D721Med (cell line): ENCODE measurements at places on chromosomes 12 and 14.

DNA sequence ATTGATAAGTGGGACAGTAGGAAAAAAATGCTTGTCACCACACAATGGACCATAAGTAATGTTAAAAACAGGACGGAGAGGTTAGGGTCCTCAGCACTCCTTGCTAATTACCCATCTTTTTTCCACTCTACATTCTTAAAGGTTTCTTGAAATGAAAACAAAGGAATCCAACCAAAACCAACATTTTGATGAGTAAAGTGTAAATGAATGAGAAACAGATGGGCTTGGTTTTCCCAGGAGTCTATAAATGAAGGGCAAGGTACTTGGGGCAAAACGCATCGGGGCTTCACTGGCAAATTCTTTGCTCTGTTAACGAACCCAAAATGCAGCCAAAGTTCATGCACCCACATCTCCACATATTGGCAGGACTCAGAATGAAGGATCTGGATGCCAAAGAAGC is 129.2 kb upstream of the BMP4 start:
- DNase-seq, result no peak

DNA sequence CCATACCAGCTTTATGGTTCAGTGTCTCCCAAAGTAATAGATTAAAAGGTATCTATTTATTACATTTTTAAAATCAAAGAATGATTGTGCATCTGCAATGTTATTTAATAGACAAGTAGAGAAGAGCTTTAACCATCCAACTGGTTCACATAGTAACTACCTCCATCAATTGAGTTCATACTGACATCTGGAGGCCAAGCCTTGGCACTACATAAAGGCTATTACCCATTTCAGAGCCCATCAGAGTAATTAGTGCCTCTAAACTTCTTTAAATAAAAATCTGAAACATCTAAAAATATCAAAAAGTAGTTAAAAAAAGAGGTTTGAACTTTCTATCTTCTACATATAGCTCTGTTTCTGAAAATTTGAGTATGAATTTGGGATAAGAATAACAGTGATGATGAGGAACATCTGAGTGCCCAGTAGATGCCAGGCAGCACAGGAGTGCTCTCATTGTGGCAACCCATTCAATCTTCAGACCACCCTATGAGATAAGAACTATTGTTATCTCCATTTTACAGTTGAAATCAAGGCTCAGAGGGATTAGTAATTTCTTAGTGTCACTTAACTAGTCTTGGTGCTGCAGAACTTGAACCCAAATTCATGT is 132.9 kb upstream of the DAAM1 start:
- no peak for DNase-seq

DNA sequence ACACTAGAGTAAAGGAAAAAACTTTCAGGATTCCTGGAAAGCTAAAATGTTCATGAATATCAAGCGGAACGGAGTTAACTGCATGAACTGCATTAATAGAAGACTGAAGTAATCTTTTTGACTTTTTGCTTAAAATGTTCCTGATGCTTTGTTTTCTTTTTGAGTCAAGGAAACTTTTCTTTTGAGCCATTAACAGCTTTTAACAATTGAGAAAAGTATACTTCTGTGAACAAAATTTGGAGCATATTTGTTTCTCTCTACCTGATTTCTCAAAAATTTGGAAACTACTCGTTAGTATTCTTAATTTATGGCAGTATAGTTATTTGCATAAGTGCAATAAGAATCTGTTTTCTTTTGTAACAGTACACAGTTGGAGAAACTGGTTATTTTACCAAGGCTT is 78.5 kb downstream of the CALM1 start:
- no peak for DNase-seq

- DNase-seq, result no peak
Observed at GRCh38 chr12:121537814-121538698, 42.8 kb downstream of the KDM2B start.

GRCh38 chr14:83709116-83709515 is 1820.8 kb upstream of the FLRT2 start:
- DNase-seq, result no peak

- no peak for DNase-seq
Observed at GRCh38 chr12:44960856-44961255, 84.7 kb upstream of the NELL2 start.

- no peak for DNase-seq
Observed at GRCh38 chr12:3256103-3256631, 179.0 kb downstream of the TSPAN9 start.

DNA sequence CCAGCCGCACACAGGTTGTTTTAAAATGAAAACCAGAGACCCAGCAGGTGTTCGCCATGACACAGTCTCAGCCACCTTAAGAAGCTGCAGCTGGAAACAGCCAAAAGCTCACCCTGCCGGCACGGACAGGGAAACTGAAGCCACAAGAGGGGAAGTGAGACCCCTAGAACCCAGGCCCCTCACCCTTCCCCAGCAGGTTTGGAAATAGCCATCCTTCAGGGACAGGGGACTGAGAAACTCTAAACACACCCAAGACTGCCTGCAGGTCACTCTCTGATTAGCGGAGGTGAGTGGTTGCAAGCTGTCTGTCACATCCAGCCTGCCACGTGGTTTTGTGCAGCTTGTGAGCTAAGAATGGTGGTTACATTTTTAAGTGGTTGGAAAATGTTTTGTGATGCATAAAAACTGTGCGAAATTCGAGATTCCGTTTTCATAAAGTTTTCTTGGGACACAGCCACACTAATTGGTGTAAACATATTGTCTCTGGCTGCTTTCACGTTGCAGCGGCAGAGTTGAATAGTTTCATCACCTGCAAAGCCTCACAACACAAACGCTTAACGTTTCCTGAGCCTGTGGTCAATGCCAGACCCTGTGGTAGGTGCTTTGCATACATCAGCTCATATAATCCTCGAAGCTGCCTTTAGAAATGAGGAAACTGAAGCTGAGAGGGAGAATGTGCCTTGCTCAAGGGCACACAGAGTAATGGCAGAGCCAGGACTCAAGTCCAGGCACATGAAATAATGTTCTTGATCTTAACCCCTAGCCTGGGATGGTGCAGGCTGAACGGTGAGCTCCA is 1.7 kb upstream of the SELPLG start:
- no peak for DNase-seq

GRCh38 chr12:4566474-4566873 is 4.5 kb downstream of the DYRK4 start:
- no peak for DNase-seq

- DNase-seq, result no peak
Observed at GRCh38 chr12:123097561-123098084, 53.3 kb downstream of the PITPNM2 start.

- no peak for DNase-seq
Observed at GRCh38 chr12:102833687-102834441, 83.2 kb downstream of the PAH start.

DNA sequence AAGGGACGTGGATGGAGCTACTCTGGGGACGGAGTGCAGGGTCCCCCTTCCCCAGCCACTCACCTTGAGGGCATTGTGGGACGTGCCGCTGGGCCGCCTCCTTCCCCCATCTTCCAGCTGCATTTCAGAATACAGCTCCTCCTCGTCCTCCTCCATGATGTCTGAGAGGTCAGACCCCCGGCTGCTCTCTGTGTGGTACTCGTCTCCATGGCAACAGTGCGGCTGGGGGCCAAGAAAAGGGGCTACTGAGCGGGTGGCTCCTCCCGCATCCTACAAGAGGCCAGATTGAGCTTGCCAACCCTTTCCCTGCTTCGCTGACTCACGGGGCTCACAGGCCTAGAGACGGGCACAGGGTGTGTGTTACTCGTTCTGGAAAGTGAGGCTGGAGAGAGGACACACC is 90.4 kb downstream of the PIWIL1 start:
- no peak for DNase-seq

- DNase-seq, result no peak
Observed at GRCh38 chr14:37223947-37224474, 26.3 kb downstream of the MIPOL1 start.

DNA sequence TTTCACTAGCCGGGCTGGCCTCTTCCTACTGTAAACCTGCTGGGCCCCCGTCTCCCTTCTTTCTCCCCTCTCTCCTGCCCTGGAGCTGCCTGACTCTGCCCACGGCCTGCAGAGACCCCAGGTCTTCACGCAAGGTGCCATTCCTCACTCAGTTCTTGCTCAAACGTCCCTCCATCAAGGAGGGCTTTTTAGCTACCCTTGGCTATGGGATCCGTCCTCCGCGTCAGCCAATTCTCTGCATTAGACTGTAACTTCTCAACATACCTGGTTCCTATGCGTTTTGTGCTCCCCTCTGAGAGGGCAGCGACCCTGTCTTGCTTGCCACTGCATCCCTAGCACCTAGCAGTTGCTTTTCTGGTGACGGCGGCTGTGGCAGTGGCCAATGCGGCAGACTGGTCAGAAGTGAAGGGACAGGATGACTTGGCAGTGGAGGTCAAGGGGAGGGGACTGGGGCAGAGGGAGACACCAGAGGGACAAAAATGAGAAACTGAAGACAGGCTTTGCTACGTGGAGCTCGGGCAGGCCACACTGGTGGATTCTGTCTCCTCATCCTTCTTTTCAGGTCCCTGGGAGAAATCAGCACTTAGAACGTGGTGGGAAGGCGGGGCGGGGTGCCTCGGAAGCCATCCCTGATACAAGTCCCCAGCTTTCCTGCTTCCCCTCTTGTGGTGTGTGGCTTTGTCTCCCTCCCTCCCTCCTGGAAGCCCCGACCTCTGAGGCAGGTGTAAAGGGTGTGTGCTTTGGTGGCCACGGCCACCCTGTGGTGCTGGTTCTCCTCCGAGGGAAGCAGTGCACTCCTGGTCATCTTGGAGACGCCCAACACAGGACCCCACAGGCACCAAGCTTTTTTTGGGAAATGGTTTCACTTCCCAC is 1.8 kb downstream of the B3GNT4 start:
- no peak for DNase-seq

DNA sequence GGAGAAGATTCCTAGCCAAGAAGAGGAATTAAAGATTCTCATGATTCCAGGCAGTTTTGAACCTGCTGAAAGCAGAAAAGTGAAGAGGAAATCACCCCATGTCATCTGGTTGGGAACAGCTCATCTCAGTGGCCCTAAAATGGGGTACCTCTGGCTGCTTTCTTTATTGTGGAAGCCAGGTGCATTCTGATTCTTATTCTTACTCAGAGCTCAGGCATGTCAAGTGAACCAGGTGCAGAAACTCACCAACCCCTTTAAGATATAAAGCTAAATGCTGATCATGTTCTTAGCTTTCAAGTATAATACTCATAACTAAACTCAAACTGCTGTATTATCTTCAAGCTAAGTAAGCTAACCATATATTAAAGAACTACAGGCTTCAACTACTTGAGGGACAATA is 253.9 kb upstream of the ARID2 start:
- no peak for DNase-seq

DNA sequence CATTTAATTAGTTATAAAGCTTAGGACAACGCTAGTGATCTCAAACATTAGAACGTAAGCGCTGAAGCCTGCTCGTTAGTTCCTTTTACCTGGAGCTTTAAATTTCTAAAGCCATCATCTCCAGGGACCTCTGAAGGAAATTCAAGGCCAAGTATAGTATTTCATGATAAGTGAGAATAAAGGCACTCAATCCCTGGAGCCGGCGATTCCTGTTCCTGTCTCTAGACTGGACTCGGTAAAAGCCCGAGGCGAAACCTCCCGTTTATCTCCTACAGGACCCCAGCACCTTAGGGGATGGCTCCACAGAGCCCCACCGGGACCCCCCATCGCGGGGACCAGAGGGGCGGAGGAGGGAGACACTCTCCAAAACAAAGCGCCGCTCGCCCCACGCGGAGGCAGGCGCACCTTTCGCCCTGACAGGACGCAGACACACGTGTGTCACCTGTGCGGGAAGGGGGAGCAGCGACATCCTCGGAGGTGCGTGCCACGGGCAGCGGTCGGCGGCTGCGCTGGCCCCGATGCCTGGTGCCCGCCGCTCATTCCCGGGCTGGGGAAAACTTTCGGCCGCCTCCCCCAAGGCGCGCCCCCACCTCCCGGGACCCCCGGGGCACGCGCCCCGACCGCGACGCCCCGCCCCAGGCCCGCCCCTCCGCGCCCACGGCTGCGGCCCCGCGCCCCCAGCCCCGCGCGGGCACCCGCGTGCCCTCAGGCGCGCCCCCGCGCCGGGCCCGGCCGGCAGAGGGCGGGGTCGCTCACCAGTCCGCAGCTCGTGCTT is 678 bp downstream of the RPS6KA5 start:
- no peak for DNase-seq

GRCh38 chr14:105472486-105472991 is 2.1 kb upstream of the CRIP2 start:
- no peak for DNase-seq

- DNase-seq, result no peak
Observed at GRCh38 chr14:103519043-103519836, 3.4 kb downstream of the CKB start.

GRCh38 chr14:40308240-40308639 is 876.0 kb upstream of the FBXO33 start:
- no peak for DNase-seq

DNA sequence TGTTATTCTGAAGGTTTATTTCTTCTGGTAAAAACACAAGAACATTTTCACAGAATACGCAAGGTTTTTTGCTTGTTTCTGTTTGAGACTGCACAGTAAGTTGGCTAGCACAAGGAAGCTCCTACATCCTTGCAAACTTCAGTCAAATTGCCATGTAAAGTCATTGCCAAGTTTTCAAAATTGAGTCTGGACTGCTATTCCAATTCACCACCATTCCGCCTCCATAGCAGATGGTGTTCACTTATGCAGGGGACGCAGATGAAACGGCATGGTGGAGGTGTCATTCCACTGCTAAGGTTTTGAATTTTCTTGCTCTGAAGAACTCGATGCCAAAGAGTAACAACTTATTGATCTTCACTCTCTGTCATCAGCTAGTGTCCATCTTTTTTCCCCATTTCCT is 303.9 kb upstream of the SYT1 start:
- DNase-seq, result no peak

GRCh38 chr12:88782351-88782750 is 202.1 kb upstream of the KITLG start:
- DNase-seq, result no peak

GRCh38 chr14:102924632-102925588 is 2.4 kb downstream of the AMN start:
- no peak for DNase-seq

DNA sequence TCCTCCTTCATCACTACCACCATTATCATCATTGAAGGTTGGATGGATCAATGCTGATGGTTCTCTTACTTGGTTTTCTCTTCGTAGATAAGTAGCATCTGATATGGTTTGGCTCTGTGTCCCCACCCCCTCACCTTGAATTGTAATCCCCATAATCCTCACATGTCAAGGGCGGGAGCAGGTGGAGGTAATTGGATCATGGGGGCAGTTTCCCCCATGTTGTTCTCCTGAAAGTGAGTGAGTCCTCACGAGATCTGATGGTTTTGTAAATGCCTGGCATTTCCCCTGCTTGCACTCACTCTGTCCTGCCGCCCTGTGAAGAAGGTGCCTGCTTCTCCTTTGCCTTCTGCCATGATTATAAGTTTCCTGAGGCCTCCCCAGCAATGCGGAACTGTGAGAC is 172.4 kb upstream of the PWP1 start:
- no peak for DNase-seq

DNA sequence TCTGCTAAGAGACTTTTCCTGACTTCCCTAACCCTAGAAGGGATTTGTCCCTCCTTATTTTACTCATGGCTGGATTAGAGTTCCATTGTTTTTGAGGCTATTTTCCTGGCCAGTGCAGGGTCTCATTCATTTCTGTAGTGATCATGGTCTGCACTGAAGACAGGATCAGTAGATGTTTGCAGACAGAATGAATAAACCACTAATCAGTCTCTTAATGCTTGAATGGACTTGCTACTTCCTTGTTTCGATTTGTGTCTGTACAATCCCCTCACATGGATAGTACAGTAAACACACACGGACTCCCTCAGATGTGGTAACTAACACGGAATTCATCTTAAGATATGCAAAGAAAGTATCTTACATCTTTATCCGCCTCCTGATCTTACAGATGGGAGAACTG is 102.6 kb upstream of the PRB2 start:
- no peak for DNase-seq
